ENCODE measurements at places on chromosomes 3 and 15. TPM values are rescaled to one million over a fixed set of nuclear protein-coding genes. Genes with fewer than 3 reads are reported as not detected.

- no peak for DNase-seq
- H3K27me3 ChIP-seq = no peaks in the 10 kb centered on the region
- H3K36me3 ChIP-seq = no peaks in the 10 kb centered on the region
- H3K4me1 ChIP-seq = no peaks in the 10 kb centered on the region
These were observed 35.2 kb downstream of the GLB1 start for GRCh38 chr3:33061782-33062181.

- no peaks in the 10 kb centered on the region for H3K36me3 ChIP-seq
- H3K4me3 ChIP-seq = no peak overlapping the region
- H3K27ac ChIP-seq = no peak overlapping the region
- peaks cover 6% of the 10 kb centered on the region for H3K4me1 ChIP-seq
- no peaks in the 10 kb centered on the region for H3K27me3 ChIP-seq
- DNase-seq = no peak
These were observed 372.0 kb downstream of the NEK10 start for GRCh38 chr3:26997226-26997625.

GRCh38 chr3:12629560-12629959 lies 34.4 kb downstream of the RAF1 start:
- DNase-seq = no peak
- no peaks in the 10 kb centered on the region for H3K27me3 ChIP-seq
- H3K36me3 ChIP-seq = no peaks in the 10 kb centered on the region

- no peaks in the 10 kb centered on the region for H3K27me3 ChIP-seq
- no peak overlapping the region for H3K4me3 ChIP-seq
- H3K27ac ChIP-seq = no peak overlapping the region
- H3K4me1 ChIP-seq = peaks cover 20% of the 10 kb centered on the region
These were observed 138.3 kb downstream of the LRIG1 start for GRCh38 chr3:66362541-66362941.

- no peak overlapping the region for H3K27ac ChIP-seq
- H3K4me1 ChIP-seq = peaks cover 6% of the 10 kb centered on the region
- H3K27me3 ChIP-seq = no peaks in the 10 kb centered on the region
- no peaks in the 10 kb centered on the region for H3K36me3 ChIP-seq
- peak; percentile 11 for DNase-seq
These were observed 8.7 kb upstream of the PTX3 start for GRCh38 chr3:157427901-157428300.

- no peak overlapping the region for H3K27ac ChIP-seq
- no peaks in the 10 kb centered on the region for H3K27me3 ChIP-seq
- no peak overlapping the region for H3K4me3 ChIP-seq
These were observed 26.1 kb upstream of the SFMBT1 start for GRCh38 chr3:53071882-53072431.

- no peaks in the 10 kb centered on the region for H3K4me1 ChIP-seq
- DNase-seq = no peak
- H3K36me3 ChIP-seq = no peaks in the 10 kb centered on the region
- H3K27ac ChIP-seq = no peak overlapping the region
- H3K4me3 ChIP-seq = no peak overlapping the region
- no peaks in the 10 kb centered on the region for H3K27me3 ChIP-seq
These were observed 54.3 kb upstream of the MYRIP start for GRCh38 chr3:39755100-39755499.

- H3K4me1 ChIP-seq = no peaks in the 10 kb centered on the region
- H3K27me3 ChIP-seq = no peaks in the 10 kb centered on the region
- no peak overlapping the region for H3K27ac ChIP-seq
- H3K4me3 ChIP-seq = no peak overlapping the region
- H3K36me3 ChIP-seq = no peaks in the 10 kb centered on the region
These were observed 97.8 kb upstream of the MEF2A start for GRCh38 chr15:99467853-99468464.

- H3K36me3 ChIP-seq = no peaks in the 10 kb centered on the region
- no peak for DNase-seq
- no peaks in the 10 kb centered on the region for H3K4me1 ChIP-seq
- H3K27me3 ChIP-seq = peaks cover 46% of the 10 kb centered on the region
- no peak overlapping the region for H3K27ac ChIP-seq
These were observed 19.1 kb upstream of the GOLGA8A start for GRCh38 chr15:34456658-34457057.

- H3K27ac ChIP-seq = no peak overlapping the region
- H3K4me1 ChIP-seq = peaks cover 11% of the 10 kb centered on the region
- no peak overlapping the region for H3K4me3 ChIP-seq
- H3K27me3 ChIP-seq = no peaks in the 10 kb centered on the region
These were observed 45.2 kb downstream of the RARB start for GRCh38 chr3:25473246-25473645.

DNA sequence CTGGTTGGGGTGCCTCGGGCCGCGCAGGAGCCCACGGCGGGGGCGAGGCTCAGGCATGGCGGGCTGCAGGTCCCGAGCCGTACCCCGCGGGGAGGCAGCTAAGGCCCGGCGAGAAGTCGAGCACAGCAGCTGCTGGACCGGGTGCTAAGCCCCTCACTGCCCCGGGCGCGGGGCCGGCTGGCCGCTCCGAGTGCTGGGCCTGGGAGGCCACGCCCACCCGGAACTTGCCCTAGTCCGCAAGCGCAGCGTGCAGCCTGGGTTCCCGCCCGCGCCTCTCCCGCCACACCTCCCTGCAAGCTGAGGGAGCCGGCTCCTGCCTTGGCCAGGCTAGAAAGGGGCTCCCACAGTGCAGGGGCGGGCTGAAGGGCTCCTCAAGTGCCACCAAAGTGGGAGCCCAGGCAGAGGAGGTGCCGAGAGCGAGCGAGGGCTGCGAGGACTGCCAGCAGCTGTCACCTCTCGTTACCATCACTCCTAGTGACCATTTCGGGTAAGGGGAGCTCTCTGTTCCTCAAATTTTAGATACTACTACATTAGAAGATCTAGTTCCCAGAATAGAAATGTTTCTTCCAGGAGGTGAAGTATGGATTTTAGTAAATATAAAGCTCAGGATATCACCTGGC lies 417.0 kb upstream of the AGTR1 start:
- DNase-seq = no peak
- H3K4me1 ChIP-seq = no peaks in the 10 kb centered on the region
- H3K27me3 ChIP-seq = no peaks in the 10 kb centered on the region
- H3K4me3 ChIP-seq = no peak overlapping the region

The CATSPER2 gene
- 1.5 TPM for total RNA-seq

The IL17RC gene
- 3.1 TPM for total RNA-seq

The ACTRT3 gene
- total RNA-seq = 0.31 TPM

The B3GALNT1 gene
- total RNA-seq = 13.8 TPM

The HHLA2 gene
- not detected for total RNA-seq

Measured in neural progenitor cell (in vitro differentiated cells).